Naive thymus-derived CD4-positive, alpha-beta T cell (primary cell): ENCODE measurements at places on chromosomes 3 and 15. TPM values are rescaled to one million over a fixed set of nuclear protein-coding genes. Genes with fewer than 3 reads are reported as not detected.

ZNF445 gene
- 6.7 TPM for polyA plus RNA-seq

SLC49A4 gene
- polyA plus RNA-seq: 2.1 TPM

DPPA2 gene
- not detected for polyA plus RNA-seq

SH2D7 gene
- not detected for polyA plus RNA-seq

ARHGEF3 gene
- polyA plus RNA-seq: 94.7 TPM

GRCh38 chr3:165464736-165465135 lies 268.6 kb upstream of the SLITRK3 start:
- no peaks in the 10 kb centered on the region for H3K4me1 ChIP-seq
- no peaks in the 10 kb centered on the region for H3K36me3 ChIP-seq
- H3K27ac ChIP-seq: no peak overlapping the region
- H3K4me3 ChIP-seq: no peak overlapping the region
- DNase-seq: no peak

DNA sequence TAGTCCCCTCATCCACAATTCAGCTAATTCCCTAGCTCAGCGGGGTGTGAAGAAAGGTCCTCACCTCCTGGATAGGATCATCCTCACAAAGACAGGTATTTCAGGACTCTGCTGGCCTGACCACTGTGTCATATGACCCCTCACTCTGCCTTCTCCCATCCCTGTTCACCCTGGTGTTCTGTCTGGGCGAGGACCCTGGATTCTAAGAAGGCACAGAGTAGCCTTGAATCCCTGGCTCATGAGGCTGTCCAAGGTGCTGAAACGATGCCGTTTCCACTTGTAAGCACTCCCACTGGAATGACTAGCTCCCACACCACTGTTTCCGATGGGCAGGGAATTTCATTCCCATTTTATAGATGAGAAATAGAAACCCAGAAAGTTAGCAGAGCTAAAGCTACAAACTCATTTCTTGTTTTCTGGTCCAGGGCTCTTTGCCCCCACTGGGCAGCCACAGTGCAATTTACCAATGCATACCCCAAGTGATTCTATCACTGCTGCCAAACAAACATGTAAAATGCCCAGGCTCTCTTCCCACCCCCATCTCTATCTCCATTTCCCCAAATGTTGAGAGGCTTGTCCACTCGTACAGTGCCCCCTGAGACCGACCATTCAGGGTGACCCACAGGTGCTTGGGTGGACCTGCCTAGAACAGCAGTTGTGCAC lies 83.2 kb downstream of the RAB11A start:
- H3K4me3 ChIP-seq: no peak overlapping the region
- no peaks in the 10 kb centered on the region for H3K27me3 ChIP-seq
- DNase-seq: no peak
- no peak overlapping the region for H3K27ac ChIP-seq
- no peaks in the 10 kb centered on the region for H3K4me1 ChIP-seq
- H3K36me3 ChIP-seq: no peaks in the 10 kb centered on the region

- H3K4me3 ChIP-seq: no peak overlapping the region
- H3K27me3 ChIP-seq: no peaks in the 10 kb centered on the region
- no peaks in the 10 kb centered on the region for H3K4me1 ChIP-seq
- H3K27ac ChIP-seq: no peak overlapping the region
Observed at GRCh38 chr3:180804916-180805315, 107.6 kb upstream of the FXR1 start.

DNA sequence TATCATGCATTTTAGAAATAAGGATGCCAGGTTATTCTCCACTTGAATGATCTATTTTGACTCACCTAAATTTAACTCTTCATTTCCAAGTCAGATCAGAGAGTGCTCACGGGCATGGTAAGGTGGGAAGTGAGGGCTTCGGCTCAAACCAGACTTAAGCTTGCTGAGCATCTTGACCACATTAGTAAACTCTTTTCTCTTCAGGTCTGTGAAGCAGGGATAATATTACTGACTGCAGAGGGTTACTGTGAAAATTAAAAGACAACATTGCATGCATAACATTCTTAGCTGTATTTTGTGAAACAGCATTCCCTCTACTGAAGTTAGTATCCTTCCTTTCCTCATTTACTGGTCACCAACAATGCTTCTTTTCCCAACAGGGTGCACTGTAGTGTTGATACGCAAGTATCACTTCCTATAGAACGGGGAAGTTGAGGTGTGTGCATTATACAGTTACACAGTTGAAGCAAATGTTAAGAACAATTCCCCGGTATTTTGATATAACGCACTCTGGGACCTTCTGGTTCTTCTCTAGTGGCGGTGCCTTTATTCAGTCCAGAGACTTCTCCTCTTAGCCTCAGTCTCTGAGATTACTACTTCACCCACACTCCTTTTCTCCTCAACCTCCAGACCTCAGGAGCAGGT lies 74.1 kb upstream of the MNS1 start:
- H3K27me3 ChIP-seq: no peaks in the 10 kb centered on the region
- H3K36me3 ChIP-seq: no peaks in the 10 kb centered on the region
- no peak overlapping the region for H3K27ac ChIP-seq
- no peak for DNase-seq
- peaks cover 21% of the 10 kb centered on the region for H3K4me1 ChIP-seq

GRCh38 chr3:113117511-113118234 lies 93.7 kb upstream of the BOC start:
- H3K4me3 ChIP-seq: no peak overlapping the region
- no peaks in the 10 kb centered on the region for H3K4me1 ChIP-seq
- no peaks in the 10 kb centered on the region for H3K36me3 ChIP-seq
- DNase-seq: no peak

DNA sequence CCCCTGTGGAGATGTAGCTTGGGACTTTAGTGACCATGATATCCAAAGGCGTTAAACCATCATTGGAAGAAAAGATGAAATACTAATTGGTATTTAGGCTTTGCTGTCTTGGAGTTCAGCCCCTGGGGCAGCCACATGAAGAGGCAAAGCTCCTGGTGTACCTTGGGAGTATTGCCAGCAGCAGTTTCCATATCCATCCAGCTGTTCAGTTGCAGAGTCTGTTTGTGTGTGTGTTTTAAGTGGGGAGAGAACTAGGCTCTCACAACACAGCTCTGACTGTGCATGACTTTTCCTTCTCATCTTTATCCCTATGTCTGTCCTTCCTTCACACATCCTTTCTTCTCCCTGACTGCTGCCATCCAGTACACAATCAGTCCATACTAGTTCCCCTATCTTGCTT lies 98.9 kb downstream of the CDIN1 start:
- H3K27ac ChIP-seq: no peak overlapping the region
- DNase-seq: no peak
- H3K4me1 ChIP-seq: no peaks in the 10 kb centered on the region
- no peaks in the 10 kb centered on the region for H3K27me3 ChIP-seq
- no peaks in the 10 kb centered on the region for H3K36me3 ChIP-seq
- no peak overlapping the region for H3K4me3 ChIP-seq

- H3K36me3 ChIP-seq: no peaks in the 10 kb centered on the region
- DNase-seq: no peak
- H3K4me1 ChIP-seq: peaks cover 11% of the 10 kb centered on the region
Observed at GRCh38 chr3:141477224-141477623, 9.6 kb upstream of the RASA2 start.

DNA sequence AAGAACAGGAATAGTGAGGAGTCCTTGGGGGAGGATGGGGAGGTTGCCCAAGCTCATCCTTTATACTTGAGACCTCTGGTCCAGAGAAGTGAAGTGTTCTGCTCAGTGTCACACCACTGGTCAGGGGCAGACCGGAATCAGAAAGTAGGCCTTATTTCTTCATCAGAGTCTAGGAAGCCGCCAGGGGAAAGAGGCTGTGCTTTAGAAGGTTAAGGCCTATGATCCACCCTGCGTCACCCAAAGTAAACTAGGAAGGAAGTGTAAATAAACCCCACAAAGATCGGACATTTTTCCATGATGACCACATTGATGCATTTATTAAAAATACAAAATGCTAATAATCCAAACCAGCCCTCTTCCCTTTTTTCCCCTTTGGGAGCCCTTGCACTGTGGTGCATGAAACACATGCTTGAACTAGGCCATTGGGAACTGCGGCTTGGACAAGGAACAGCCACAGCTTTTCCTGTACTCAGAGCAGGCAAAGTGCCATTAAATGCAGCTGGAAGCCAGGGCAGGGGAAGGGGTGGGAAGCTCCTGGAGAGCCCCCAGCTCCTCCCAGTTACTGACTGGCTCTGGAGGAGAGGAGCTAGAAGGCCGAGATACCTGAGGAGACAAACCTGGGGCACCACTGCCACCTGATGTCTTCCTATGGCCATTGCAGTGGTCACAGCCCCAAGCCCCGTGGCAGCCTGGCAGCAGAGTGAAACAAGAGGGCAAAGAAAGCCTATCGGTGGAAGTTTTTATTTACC lies 37.0 kb downstream of the CDC25A start:
- peak; percentile 28 for DNase-seq
- no peaks in the 10 kb centered on the region for H3K27me3 ChIP-seq
- H3K36me3 ChIP-seq: no peaks in the 10 kb centered on the region
- H3K27ac ChIP-seq: no peak overlapping the region
- H3K4me3 ChIP-seq: no peak overlapping the region
